ENCODE measurements at places on chromosomes 16 and 17.

DNA sequence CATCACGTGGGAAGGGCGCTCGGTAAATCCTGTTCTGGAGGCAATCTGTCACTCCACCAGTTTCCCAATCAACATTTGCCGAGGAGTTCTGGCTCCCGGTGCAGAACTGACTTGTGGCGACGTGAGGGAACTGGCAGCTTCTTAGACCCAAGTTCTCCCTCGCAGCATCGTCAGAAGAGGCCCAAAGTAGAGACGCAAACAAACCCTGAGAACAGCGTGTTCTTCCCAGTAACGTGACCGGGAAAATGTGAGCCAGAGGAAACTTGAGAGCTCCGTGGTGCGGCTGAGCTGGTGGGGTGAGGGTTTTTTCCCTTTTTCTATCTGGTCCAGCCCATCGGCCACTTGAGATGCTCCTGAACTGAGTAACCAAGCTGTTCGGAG lies 158.9 kb upstream of the CACNG5 start:
- no peak for DNase-seq

GRCh38 chr16:82368041-82368440 lies 198.0 kb upstream of the MPHOSPH6 start:
- DNase-seq: peak; percentile 34

DNA sequence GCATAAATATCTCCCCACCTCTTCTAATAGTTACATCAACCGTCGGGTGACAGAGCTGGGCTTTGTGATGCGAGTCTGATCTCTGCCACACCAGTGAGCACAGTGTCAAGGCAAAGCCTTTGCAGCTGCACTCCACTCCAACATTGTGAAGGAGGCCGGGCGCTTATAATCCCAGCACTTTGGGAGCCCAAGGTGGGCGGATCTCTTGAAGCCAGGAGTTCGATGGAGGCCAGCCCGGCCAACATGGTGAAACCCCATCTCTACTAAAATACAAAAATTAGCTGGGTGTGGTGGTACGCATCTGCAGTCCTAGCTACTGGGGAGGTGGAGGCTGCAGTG lies 18.9 kb downstream of the CYB5D2 start:
- no peak for DNase-seq

GRCh38 chr17:11719856-11720255 lies 121.6 kb downstream of the DNAH9 start:
- no peak for DNase-seq

- peak; percentile 23 for DNase-seq
Measured at GRCh38 chr16:66569131-66569530, 2.9 kb downstream of the CMTM1 start.

DNA sequence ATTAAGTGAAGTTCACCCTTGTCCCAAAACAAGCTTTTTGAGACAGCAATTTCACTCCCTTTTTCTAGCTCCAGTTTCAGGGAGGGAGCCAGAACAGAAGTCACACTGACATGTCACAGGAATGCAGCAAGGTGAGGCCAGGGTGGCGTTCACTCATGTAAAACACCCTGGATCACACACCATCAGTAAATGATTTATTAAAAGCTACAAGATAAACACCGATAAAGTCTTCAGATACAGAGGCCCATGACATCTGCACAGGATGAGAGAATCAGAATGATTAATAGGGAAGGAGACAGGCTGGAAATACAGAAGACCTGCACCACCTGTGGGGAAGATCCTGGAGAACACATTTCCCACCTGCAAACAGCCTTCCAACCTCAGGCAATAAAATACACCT lies 77.5 kb upstream of the DYNLRB2 start:
- no peak for DNase-seq

GRCh38 chr16:17278988-17279387 lies 191.8 kb downstream of the XYLT1 start:
- DNase-seq: no peak

GRCh38 chr17:70168977-70169708 lies at the start of gene KCNJ2:
TSS of gene KCNJ2 (plus strand) at chr17:70169532. CDS start at chr17:70175040, 5,508 bp downstream.
- peak; percentile 34 for DNase-seq

DNA sequence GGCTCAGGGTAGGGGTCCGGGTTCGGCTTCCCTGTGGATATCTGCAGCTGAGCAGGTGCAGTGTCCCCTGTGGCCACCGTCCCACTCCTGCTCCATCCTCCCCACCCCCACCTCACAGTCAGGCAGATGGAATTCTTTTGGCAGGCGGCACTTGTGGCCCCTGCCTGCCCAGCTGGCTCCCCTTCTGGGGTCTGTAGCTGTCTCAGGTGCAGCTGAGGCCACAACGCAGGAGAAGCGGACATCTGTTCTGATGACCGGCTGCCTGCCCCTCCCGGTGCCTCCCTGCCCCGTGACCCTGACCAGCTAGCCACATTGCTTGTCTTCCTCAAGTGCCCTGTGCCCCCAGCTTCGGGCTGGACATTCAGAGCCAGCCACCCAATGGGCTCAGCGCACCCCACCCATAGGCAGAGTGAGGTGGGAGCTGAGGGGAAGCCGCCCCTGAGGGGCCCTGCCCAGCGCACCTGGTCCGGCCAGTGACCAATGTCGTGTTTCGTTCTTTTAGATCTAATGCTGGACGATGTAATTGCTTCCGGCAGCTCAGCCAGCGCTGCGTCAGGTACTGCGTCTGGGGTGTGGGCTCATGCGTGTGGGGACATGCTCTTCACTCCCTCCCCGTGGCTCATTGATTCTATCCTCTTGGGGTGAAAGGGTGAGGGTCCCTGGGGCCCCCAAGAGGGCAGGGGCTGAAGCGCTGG lies 25.2 kb upstream of the ABCC3 start:
- no peak for DNase-seq

DNA sequence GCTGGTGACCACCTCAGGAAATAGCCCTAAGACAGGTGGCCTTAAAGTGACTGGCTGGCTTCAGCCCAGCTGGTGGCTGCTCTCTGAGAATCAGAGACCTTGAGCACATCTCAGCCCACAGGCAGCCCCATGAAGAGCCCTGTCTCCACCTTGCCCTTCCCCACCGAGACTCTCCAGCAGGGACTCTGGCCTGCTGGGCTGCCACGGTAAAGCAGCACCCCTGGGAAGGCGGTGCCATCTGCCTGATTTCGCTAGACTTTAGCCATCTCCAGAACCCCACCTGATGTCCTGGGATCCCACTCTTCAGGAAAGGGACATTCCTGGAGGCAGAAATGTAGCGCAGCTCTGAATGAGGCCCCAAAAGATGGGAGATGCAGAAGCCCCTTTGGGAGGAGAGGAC lies 45.2 kb upstream of the LGALS9 start:
- no peak for DNase-seq

DNA sequence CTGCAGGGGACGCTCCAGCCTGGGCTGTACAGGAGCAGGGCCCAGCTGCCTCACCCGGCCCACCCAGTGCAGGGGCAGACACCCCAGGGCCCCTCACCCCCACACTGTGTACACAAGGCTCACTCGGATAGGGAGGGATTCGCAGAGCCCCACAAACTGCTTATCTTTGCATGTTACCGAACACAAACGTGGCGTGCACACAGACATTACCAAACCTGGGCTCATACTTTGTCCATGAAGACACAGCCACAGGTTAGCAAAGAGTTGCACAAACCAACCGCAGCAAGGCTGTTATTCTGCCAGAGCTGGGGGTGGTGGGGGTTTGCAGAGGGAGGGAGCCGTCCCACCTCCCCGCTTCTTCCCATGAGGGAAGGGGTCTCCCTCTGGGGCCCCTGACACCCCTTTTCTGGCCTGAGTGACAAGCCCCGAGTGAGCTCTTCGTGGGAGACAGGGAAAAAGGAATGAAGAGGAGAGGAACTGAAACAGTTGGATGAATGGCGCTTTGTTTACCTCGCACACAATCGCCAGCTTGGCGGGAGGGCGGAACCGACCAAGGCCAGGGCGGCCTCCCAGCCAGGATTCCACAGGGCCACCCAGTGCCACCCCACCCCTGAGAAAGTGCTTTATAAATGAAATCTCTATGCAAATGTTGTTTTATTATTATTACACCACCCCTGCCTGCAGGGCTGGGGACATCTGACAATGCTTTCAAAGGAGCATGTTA lies 434 bp upstream of the CPSF4L start:
- DNase-seq: no peak

- DNase-seq: no peak
Measured at GRCh38 chr17:50192618-50193291, 8.7 kb downstream of the COL1A1 start.

GRCh38 chr17:1060991-1061390 lies 64.1 kb downstream of the TIMM22 start:
- peak; percentile 96 for DNase-seq

- no peak for DNase-seq
Measured at GRCh38 chr16:23950291-23950894, 114.6 kb downstream of the PRKCB start.

- DNase-seq: peak; percentile 26
Measured at GRCh38 chr17:48814504-48814903, 2.5 kb downstream of the TTLL6 start.

- DNase-seq: no peak
Measured at GRCh38 chr17:61219460-61219859, 180.2 kb upstream of the TBX2 start.

GRCh38 chr17:3972281-3972731 lies 8.1 kb upstream of the ATP2A3 start:
- DNase-seq: no peak

- no peak for DNase-seq
Measured at GRCh38 chr16:56363781-56364565, 61.4 kb downstream of the AMFR start.

DNA sequence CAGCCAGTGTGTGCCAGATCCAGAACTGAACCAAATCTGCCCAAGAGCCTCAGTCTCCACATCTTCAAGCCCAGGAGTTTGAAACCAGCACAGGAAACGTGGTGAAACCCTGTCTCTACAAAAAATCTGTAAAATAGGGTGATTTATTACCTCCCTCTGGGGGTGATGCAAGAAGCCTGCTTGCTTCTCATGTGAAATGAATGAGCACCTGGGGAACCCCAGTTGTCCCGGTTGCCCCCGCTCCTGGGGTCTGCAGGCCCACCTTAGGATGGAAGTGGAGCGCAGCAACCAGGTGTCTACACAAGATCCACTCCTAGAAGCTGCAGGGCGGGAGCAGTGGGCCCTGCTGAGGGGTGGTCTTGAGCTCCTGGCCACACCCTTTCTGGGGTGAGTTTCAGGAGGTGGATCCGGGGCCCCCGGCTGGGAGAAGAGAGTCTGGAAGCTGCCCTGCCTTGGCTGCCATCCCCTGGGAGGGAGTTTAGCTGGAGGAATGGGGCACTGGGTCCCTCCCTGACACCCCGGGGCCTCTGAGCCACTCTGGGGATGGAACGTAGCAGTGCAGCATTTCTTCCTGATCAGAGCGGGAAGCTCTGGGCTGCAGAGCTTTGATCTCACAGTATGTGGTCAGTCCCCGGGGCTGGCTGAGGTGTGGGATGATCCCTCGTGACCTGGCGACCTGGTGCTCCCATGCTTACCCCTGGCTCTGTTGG lies 117.8 kb downstream of the RAB11FIP4 start:
- no peak for DNase-seq

DNA sequence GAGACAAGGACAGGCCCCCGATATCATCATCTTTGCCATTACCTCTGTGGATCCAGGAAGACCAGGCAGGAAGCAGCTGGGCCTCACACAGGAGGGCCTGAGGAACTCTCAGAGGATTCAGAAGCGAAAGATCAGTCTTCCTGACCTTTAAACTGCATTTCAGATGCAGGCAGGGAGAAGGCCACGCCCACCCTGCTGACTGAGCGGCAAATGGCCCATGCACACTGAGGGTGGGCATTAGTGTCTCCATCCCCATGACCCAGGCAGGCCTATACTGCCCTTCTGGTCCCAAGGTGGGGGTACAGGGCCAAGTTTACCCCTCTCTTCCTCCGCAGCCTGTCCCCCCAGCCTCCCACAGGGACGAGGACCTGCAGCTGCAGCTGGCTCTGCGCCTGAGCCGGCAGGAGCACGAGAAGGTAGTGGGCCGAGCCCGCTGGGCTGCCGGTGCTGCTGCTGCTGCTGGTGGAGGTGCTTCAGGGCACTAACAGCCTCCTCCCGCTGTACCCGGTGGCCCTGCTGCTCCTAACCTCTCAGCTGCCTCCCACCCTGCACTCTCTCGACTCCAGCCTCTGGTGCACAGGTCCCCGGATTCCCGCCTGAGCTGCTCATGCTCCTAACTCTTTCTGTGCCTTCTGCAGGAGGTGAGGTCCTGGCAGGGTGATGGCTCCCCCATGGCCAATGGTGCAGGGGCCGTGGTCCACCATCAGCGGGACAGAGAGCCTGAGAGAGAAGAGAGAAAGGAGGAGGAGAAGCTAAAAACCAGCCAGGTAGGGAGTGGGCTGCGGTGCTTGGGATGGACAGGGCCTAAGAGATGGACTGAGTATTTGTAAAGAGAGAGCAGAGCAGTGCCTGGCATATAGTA lies 6.2 kb downstream of the EPN3 start:
- DNase-seq: no peak

- no peak for DNase-seq
Measured at GRCh38 chr17:80753685-80754345, 209.2 kb downstream of the RPTOR start.

Data from brain microvascular endothelial cell (primary cell).